PC-3 (cell line): ENCODE measurements at places on chromosomes 3 and 15.

DNA sequence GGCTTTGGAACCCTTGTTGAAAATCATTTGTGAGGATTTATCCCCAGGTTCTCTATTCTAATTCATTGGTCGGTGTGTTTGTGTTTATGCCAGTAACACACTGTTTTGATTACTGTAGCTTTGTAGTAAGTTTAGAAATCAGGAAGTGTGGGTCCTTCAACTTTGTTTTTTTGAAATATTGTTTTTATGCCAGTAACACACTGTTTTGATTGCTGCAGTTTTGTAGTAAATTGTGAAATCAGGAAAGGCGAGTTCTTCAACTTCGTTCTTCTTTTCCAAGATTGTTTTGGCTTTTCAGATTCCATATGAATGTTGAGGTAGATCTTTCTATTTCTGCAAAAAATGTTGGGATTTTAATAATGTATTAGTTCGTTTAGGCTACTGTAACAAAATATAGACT lies 314.6 kb downstream of the RPLP1 start:
- no peak for DNase-seq

- DNase-seq: no peak
Observed at GRCh38 chr3:159902546-159903314, 85.9 kb upstream of the IL12A start.

DNA sequence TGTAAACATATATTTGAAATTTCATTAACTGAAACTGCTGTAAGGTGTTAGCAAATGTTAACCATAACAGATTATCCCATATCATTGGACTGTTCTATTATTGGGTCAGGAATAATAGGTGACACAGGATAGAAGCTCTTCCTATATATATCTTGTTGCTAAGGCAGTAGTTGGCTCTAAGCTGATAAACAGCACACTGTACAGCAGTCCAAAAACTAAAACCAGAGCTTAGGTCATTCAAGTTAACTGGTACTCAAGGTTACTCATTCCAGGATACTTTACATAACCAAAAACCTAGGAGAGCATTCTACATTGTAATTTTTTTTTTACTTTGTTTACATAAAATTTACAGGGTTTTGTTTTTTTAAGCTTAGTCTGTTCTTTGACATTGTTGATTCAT lies 8.9 kb downstream of the DNAJC19 start:
- no peak for DNase-seq

- DNase-seq: no peak
Observed at GRCh38 chr3:4067893-4068292, 235.3 kb upstream of the SETMAR start.

GRCh38 chr3:163924600-163924999 lies 1153.7 kb downstream of the SI start:
- DNase-seq: no peak

- DNase-seq: no peak
Observed at GRCh38 chr15:73313861-73314260, 54.9 kb downstream of the HCN4 start.

- DNase-seq: no peak
Observed at GRCh38 chr3:95387242-95388021, 1324.6 kb downstream of the NSUN3 start.

DNA sequence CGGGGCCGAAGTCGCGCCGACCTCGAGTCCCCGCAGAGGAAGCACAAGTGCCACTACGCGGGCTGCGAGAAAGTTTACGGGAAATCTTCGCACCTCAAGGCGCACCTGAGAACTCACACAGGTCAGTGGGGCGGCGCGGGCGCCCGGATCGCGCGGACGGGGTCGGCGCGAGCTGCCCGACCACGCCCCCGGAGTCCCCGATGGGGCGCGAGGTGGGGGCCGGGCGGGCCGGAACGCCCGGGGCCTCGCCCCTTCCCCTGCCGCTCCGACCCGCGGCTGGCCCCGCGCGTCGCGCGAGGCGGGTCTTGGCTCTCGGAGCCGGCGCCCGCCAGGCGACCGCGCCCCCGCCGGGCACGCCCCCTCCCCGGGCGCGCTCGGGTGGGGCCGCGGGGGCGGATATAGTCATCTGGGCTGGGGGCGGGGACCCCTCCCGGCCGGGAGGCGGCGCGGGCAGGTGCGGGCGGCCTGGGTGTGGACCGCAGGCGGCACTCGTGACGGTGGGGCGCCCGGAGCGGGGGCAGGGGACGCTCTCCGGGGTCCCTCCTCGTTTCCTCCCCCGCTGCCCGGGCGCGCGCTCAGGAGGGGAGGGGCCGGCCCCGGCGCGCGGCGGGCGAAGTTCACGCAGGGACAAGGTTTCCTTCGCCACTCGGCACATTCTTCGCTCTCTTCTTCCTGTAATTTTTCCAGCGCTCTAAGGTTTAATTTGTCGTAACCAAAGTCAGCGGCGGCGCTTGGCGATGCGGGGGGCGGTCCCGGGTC lies 1.2 kb downstream of the KLF13 start:
- peak; percentile 56 for DNase-seq

DNA sequence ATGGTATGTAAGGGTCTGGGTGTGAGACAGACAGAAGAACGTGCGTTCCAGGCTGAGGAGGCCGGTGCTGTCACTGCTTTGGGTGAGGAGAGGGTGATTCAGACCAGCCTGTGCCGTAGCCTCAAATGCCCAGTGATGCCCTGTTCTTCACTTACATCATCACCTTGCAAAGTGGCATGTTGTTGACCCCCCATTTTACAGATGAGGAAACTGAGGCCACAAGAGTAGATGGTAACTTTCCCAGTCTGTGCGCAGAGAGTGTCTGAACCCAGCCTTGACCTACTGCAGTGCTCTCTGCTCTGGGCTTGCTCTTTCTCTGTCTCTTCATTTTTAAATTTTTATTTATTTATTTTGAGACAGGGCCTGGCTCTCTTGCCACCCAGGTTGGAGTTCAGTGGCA lies 1.6 kb upstream of the CTSH start:
- DNase-seq: no peak

DNA sequence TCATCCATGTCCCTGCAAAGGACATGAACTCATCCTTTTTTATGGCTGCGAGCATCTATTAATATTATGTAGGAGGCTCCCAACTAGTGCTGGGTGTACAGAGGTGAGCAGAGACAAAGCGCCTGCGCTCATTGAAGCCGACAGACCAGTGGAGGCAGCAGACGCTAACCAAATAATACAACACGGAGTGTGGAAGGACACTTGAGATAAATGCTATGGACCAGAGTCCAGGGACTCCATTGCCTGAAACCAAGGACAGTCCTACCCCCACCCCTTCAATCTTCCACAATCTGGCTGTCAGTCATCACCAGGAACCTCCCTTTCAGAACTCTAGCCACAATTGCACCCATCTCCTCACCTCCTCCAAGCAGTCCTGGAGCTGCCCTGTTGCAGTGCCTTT lies 41.5 kb downstream of the KLHL6 start:
- no peak for DNase-seq

GRCh38 chr15:91456921-91457320 lies 356.9 kb downstream of the SV2B start:
- DNase-seq: peak; percentile 50

- no peak for DNase-seq
Observed at GRCh38 chr3:15345608-15346137, 13.3 kb upstream of the SH3BP5 start.

- DNase-seq: no peak
Observed at GRCh38 chr3:14600856-14601610, 50.5 kb upstream of the CCDC174 start.

DNA sequence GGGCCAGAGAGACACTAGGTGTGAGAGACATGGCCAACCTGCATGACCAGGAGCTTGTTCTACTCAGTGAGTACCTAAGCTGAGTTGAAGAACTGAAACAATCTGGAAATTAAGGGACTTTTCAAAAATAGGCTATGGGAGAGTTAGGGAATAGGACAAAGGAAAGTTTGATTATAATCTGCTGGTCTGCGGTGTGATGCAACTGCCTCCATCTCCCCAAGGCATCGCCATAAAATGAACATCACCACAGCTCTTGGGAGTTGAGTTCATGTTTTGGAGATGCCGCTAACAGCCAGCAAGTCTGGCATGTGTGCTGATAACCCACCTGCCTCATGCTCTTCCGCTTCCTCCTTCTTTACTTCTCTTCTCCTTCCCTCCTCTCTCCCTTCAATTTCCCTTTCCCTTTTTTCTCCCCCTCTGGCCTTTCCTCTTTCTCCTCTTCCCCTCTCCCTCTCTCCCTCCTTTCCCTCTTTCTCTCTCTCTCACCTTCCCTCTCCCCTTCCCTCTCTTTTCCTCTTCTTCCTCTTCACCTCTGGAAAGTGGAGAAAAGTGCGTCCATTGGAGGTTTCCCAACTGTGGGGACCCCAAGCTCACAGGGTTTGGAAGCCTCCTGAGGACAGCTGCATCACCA lies 39.1 kb upstream of the GLCE start:
- no peak for DNase-seq

DNA sequence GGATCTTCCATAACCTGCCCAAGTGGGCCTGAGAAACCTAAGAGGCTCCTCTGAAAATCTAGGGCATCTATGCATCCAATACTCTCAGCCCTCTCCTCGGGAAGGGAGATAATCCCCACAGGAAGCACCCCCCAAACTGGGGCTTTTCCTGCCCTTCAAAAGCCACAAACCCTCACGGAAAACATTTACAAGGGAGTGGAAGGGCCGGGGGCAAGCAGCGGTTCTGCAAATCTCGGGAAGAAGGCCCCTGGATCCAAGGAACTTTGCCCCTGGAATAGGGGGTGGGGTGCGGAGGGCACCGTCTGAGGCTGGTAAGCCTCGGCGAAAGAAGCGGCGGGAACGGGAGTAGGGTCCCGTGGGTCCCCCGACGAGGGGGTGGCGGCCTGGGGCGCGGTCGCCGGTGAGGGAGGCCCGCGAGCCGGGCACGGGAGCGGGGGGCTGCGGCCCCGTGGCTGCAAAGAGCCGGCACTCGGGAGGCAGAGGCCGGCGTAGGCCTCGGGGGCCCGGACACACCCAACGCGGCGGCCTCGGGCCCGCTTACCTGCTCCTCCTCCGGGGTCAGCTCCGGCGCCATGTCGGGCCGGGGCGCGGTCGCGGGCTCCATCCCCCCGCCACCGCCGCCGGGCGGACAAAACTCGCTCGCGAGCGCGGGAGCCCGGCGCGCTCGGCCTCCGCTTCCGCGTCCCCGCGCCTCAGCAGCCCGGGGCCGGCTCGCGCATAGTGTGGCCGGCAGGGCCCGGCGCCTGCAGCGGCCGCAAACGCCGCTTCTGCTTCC lies 755 bp downstream of the PTPN9 start:
- DNase-seq: peak; percentile 22

- DNase-seq: no peak
Observed at GRCh38 chr3:58013973-58014649, 5.9 kb downstream of the FLNB start.

- no peak for DNase-seq
Observed at GRCh38 chr3:86837871-86838270, 153.1 kb downstream of the VGLL3 start.

DNA sequence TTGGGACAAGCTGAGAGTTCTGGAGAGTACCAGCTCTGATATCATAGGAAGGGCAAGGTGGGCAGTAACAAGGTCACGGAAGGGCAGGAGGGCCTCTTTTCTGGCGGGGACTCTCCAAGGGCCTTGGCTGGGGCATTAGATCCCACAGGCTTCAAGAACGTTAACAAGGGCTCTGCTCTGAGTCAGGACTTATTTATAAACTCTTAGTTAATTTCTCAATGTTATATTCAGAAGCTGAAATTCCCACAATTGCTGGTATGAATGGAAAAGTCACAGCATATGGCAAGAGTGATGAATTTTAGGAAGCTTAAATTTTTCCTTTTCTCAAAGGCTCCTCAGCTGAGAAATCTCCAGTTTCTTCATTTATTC lies 320.2 kb upstream of the TBC1D5 start:
- DNase-seq: no peak

DNA sequence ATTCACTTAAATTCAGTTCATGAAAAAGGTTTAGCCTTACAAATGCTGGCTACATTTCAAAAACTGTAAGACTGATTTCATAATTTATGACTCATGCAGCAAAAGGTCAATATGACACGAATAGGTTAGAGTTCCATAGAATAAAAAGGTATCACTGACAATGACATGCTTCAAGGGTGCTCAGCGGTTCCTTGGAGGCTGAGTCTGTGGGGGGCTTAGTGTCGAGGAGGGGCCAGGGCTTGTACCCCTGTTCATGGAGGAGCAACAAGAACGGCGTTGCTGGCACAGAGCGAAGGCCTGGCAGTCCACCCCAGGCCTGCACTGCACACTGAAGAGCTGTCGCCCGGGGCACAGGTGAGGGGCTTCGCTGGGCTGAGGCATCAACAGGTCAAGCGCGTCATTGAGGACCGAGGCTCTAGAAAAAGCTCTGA lies 174.2 kb downstream of the NR1D2 start:
- peak; percentile 94 for DNase-seq

GRCh38 chr15:99564221-99565048 lies 1.3 kb upstream of the MEF2A start:
- DNase-seq: no peak

DNA sequence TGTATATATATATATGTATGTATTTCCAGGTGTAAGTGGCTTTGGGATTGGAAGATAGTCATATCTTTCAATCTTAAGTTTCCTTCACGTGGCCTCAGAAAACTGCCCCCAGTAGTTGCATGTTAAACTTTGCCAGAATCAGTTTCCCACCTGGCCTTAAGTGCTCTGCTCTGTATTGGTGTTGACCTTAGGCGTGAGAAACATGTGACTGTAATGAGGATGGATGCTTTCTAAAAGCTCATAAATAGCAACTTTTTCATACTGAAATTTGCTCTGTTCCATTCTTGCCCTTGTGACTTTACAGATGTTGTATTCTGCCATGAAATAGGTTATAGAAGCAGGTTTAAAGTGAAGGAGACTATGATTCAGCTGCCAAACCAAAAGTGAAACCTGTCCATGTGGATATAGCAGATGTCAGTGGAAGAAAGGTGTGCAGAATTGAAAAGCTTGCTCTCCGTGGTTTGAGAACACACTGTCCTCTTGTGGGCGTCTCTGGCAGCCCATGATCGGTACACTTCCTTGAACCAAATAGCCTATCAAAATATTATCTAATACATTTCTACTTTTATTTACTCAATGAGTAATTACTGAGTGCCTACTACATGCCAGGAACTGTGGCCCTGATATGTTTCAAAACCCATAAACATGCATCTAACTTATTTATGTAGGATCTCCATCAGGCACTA lies 15.8 kb downstream of the SCG5 start:
- DNase-seq: peak; percentile 58

- DNase-seq: no peak
Observed at GRCh38 chr15:77988347-77989295, 88.9 kb downstream of the TBC1D2B start.

DNA sequence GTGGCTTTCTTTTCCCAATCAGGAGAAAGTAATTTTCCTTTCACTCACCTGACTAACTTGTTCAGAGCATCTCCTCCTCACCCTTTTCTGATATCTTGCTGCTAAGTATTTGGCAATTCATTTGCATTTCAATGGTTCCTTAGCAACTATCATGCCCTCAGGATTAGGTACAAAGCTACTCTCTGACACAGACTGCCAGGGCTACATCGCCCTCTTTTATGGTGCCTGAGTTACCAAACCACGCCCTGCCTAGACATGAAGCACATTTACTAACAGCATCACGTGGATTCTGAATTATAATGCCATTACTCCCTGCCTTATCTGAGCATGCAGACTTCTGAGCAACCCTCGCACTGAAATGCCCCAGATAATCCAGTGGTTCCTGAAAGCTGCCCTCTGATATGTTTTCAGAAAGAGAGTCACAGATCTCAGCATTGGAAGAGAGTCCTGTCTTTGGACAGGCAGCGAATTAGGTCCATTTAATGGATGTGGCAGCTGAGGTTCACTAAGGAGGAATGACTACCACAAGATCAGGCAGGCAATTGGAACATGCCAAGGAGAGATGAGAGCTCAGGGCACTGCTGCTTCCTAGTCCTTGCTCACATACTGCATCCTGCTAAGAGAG lies 14.5 kb downstream of the EPHB1 start:
- DNase-seq: no peak

- no peak for DNase-seq
Observed at GRCh38 chr3:195450731-195451229, 8.0 kb upstream of the ACAP2 start.
